Substantia nigra (tissue), 51 donors: ENCODE measurements at places on chromosomes 13 and 19.
A peak's percentile ranks its signal among the peaks of the same experiment; 100 is the strongest.

GRCh38 chr13:102838982-102839381 lies 6.8 kb upstream of the ERCC5 start:
- DNase-seq, result no peak

DNA sequence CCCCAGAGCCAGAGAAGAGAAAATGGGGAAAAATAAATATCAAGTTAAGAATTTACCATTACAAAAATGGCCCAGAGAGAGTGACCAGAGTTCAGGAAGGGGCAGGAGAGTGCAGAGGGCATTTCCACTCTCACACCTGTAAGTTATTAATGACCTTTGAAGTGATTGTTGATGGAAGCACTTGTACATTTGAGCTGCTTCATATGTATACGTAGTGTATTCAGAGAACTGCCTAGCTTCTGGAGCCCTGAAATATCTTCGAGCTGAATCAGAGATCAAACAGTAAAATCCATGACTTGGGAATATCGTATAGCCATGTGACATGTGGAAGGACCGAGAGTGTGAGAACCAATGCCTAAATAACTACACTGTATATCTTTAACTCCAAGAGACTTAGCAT lies 49.2 kb upstream of the PCCA start:
- no peak for DNase-seq

- DNase-seq, result no peak
Measured at GRCh38 chr19:32318884-32319520, 26.4 kb upstream of the ZNF507 start.

GRCh38 chr13:109332506-109333499 lies 453.6 kb downstream of the IRS2 start:
- DNase-seq, result no peak

- no peak for DNase-seq
Measured at GRCh38 chr13:43284162-43284561, 260.8 kb downstream of the DNAJC15 start.

DNA sequence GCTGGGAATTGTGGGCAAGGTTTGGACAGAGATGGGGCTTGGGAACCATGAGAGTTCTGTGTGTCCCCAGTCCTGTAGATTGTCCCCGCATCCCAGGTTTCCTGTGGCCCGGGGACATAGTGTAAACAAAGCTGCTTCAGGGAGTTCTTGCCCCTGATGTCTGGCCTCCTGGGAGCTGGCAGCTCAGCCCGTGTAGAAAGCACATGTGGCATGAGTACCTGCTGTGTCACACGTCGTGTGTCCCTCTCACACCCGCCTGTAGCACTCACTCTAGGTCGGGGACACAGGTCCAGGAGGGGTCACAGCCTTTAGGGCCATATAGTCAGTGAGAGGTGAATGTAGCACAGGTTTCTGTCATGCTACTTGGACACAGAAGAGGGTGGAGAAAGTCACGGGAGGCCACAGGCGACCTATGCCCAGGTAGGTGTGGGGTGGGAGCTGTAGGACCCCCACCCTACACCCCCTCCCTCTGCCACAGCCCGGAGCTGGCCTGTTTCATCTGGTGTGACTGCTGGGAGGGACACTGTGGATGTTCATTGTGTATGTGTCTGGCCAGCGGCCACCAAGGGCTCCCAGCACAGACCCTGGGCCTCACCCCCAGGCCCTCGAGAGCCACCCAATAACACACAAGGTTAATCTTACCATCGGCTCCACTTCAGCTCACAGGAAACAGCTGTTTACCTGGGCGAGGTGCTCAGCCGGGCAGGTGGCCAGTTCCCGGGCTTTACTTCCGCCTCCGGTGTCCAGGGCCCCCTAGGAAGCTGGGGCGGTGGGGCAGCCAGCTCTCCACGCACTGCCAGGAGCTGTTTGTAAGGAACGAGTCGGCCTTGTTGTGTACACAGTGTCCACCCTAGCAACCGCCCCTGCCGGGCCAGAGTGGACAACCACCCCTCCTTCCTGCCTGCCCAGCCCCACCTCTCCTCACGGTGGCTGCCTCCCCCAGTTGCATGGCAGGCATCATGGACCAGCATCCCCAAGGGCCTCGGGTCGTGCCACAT lies 49.7 kb downstream of the COMP start:
- no peak for DNase-seq

DNA sequence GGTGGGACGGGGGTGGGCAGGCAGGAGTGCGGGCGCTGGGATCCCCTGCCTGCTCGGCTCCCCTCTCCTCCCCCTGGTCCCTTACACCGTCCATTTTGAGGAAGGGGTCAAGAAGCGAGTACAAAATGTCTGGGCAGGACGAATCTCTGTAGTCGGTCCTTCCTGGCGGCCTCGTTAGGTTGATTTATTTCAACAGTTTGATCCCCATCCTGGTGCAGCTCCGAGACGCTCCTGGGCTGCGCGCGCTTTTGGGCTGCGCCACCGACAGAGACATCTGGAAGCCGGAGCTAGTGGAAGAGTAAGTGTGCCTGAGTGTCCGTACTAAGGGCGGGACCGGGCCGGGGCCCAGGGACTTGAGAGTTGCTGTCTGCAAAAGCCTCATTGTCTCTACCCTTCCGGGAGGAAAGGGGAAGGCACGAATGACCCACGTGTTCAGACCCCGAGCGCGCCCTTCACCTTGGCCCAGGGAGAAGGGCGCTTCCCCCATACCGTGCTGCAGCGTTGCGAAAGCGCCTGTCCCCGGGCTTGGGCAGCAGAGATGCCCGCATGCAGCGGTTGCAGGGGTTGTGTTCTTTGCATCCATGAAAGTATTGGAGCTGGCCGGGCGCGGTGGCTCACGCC lies 1.8 kb downstream of the ZNF114 start:
- DNase-seq, result peak; percentile 30

DNA sequence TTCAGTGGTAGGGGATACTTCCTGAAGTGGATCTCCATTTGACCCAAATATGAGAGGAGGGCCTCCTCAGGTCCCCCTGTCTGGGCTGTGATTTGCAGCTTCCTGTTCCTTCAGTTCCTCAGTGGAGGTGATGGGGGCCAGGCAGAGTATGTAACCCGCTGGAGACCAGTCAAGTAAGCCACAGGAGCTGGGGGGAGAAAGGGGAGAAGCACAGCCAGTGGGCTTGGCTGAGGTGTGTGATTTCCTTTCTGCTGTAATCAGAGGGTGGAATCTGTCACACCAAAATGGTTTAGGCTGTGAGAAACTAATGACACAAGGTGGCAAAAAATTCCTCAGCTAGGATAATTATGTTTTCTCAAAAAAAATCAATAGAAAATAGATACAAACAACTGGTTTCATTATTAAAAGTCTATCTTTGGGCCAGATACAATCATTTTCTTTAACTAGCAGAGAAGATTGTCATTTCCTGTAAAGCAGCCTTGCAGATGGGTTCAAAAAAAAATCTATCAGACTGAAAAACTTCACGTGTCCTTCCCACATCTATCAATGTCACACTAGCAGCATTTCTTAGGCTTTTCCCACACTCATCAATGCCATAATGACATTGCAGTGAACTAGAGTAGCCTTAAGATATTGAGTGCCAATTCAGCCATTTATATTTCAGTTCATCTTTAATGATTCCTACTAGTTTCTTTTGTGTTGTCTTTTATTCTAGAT lies 1660.3 kb downstream of the EFNB2 start:
- no peak for DNase-seq

DNA sequence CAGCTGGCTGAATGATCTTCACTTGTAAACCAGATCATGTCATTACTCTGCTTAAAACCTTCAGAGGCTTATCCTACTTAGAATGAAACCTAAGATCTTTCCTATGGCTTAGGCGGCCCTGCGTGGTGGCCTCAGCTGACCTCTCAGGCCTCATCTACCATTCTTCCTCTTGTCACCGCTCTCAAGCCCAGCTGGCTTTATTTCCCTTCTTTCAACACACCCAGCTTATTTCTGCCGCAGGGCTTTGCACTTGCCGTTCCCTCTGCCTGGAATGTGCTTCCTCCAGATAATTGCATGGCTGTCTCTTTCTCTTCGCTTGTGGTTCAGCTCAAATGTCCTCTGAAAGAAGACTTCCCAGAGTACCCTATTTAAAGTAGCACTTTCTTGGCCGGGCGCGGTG lies 3.6 kb upstream of the ASF1B start:
- no peak for DNase-seq

DNA sequence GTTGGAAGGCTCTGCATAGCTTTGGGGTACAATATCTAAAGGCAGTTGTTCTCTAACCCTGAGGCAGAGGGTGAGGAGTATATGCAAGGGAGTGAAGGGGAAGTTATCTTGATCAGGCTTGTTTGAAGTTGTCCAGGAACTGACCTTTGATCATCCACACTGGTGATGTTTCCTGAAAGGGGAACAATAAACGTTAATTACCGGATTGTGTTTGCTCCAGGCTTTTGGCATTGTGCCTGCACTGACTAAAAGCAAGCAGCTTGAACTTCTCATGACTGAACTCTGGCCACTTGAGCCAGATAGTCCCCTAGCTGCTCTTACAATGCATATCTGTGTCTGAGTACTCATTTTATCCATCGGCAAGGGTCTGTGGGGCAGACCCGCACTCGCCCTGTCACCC lies 27.0 kb upstream of the ZNF726 start:
- DNase-seq, result no peak

DNA sequence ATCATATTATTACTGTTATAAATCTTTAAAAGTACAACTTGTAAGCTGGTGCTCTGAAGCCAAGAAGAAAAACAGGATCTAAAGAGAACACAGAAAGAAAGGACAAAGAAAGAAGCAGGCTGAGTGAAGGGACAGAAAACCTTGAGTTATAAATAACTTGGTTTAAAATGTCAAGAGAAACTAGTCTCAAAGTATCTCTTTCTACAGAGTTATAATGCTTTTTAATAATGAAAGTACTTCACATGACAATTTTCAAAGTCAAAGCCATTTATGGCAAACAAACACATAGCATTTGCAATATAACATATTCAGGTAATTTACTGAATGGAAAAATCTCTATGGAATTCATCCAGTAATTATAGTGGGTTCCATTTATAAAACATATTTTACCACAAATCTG lies 33.4 kb downstream of the CAB39L start:
- no peak for DNase-seq

DNA sequence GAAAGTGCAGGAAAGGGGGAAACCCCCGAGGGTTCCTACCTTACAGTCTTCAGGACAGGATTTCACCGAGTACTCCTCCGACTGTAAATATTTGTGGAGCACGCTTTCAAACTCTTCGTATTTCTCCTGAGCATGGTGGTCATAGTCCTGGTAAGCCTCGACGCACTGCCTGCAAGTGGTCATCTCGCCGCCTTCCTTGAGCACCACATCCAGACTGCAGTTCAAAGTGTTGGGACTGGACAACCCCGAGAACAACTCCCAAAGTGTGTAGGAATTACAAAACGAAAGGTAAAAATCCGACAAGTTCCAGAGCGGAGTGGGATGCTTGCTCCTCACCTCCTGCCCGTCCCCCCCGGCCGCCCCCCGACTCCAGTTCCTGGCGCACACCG lies 349.7 kb downstream of the LIG4 start:
- DNase-seq, result no peak

DNA sequence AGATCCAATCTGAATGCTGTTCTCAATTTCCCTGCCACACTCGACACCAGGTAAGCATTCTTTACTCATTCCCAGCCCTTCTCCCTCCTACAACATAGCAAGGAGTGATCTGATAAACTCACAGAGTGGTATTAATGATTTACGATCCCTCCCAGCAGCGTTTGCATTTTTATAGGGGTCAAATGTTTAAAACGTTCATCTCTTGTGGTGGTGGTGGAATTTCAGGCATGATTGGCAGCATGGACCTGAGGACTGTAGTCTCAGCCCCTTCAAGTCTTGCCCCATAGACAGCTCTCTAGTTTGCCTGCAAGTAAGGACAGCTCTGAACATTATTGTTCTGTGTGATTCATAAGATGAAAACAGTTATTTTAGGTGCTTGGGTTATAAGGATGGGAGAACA lies 565.7 kb downstream of the EFNB2 start:
- no peak for DNase-seq

- peak; percentile 15 for DNase-seq
Measured at GRCh38 chr19:15640294-15640903, at the start of gene CYP4F3. Gene CYP4F3 (plus strand): TSS chr19:15640897. CDS start chr19:15641416, 519 bp downstream.

- DNase-seq, result no peak
Measured at GRCh38 chr13:100040196-100040595, 48.7 kb upstream of the PCCA start.

- DNase-seq, result no peak
Measured at GRCh38 chr13:26047040-26047439, 4.8 kb downstream of the SHISA2 start.

- DNase-seq, result no peak
Measured at GRCh38 chr13:77696006-77696878, 1.2 kb upstream of the SLAIN1 start.

DNA sequence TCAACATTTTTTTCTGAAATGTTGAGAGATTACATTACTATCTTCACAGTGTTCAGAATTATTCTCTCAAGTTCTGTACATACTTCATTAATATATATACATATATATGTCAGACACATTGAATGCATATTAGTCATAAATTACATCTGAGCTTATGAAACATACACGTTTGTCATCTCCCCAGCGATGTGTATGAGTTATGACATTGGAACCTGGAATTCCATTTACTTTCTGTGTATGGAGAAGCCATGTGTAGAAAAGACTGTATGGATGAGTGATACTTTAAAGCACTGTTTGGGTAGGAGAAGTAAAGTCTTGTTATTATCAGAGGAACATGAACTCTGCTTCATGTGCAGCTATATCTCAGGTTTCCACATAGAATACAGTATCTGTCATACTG lies 167.2 kb downstream of the FGF14 start:
- no peak for DNase-seq

DNA sequence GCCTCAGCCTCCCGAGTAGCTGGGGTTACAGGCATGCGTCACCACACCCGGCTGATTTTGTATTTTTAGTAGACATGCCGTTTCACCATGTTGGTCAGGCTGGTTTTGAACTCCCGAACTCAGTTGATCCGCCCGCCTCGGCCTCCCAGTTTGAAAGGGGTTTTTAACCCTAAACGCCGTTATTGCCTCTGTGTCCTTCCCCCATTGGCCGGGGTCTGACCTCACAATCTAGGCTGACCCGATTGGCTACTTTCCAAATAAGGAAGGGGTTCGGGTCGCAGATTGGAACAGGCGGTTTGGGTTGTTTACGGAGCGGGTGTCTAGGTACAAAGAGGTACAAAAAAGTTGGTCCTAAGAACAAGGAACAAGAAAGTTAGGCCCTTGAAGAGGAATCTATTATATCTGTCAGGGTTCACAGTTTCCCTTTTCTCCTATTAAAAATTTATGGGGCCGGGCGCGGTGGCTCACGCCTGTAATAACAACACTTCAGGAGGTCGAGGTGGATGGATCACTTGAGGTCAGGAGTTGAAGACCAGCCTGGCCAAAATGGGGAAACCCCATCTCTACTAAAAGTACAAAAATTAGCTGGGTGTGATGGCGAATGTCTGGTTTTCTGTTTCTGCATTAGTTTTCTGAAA lies 1.0 kb downstream of the ZNF253 start:
- peak; percentile 1 for DNase-seq
